Hepatic stellate cell (primary cell): ENCODE measurements at places on chromosomes 3 and 15.

DNA sequence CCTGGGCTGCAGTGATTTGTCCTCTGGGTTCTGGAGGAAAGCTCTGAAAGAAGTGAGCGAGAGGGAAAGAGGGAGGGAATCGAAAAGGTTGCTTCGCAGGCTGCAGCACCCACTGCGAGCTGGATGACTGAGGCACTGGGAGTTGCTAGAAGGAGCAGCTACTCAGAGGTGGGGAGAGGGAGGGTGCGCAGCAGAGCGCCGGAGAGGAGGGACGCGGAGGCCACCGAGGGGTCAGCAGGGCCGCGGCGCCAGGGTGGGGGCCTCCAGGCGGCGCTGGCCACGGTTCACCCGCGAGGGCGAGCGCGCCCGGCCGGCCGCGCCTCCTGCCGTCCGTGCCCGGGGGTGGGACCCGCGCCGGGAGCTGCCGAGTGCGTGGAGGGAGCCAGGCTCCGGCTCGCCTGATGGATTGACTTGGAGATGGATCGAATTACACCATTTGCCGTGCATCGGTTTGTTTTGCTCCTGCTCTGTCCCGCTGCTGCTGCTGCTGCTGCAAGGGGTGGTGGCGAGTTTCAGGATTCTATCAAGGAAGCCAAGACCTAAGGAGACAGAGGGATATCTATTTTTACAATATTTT lies at the start of gene SEMA6D:
SEMA6D (plus strand) TSS at position 470 of the 577 bp plus-strand sequence. CDS start 42,294 bp downstream, outside the sequence.
- peak; percentile 81 for DNase-seq

DNA sequence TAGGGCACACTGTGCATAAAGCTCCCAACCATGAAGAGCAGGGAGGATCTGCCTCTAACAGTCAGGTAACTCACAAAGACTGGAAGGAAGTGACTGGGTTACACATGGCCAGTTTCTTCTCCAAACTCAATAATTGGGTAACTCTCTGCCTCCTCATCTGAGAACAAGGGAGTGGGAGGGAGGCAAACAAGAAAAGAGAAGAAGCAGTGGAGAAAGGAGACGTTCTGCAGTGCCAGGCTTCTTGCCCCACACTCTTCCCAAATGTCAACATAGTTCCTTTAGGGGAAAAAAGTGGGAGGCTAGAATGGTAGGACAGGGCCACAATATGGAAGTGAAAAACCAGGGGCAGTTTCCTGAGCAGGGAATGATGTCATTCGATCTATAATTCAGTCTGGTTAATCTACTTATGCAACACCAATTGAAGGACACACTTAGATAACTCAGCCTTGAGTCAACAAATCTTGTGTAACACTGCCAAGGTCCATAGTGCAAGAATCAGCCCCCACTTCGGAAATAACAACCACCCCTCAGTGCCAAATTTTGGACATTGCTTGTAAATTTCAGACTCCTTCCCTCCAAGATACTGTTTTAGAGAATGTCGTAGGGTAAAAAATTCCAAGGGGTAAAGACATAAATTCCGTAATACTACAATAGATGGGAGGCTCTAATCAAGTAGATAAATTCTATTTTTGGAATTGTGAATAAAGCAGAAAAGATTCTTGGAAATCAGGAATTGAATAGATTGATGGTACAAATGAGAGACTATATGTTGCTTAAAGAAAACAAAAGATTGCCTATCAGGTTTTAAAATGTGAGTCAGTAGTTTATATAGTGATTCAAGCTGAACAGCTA lies 143.0 kb downstream of the LPP start:
- DNase-seq: no peak

DNA sequence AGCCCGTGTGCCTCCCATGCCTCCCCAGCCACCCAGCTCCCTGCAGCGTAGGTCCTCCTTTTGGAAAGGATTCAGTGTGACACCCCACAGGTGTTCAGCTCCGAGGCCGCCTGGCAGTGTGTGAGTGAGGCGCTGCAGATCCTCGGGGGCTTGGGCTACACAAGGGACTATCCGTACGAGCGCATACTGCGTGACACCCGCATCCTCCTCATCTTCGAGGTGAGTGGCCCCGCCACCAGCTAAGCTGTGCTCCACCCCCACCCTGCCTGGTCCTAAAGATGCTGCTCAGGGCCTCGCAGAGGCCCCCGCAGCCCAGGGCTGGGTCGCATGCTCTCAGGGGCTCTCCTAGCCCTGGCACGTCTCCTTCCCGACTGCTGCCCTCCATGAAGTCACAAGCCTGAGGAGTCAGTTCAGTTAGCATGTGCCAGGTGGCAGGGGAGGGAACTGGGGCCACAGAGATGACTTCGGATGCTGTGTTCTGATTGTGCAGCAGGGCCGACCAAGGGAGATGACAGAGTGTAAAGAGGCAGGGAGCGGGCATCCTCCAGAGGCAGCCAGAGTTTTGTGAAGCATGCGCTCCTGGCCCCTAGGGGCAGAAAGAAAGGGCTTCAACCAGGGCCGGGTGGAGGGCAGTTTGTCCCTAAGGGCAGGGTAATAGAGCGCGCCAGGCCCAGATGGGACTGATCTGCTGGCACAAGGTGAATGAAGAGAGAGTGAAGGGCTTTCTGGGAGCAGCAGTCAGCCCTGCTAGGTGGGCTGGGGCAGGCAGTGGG lies 26.8 kb downstream of the ACAD9 start:
- DNase-seq: no peak

- no peak for DNase-seq
These were observed 7.8 kb downstream of the ATP2C1 start for GRCh38 chr3:130901463-130902204.

DNA sequence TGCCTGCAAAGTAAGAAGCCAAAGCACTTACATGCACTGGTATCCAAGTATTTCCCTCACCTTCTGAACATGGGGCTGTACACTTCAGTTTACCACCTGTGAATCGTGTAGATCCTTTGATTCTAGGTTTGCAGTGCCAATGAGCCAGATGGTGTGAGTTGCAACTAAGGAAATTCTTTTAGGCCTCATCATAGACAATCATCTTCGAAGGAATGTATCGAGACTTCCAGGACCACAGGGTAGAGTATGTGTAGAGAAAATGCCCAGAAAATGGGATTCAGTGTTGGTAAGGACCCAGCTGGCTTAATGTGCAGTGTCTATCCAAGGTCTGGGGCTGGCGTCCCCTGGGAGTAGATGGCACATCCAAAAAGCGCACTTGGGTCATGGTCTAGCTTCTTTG lies 323.2 kb upstream of the TPM1 start:
- DNase-seq: peak; percentile 26

- no peak for DNase-seq
These were observed 615.2 kb upstream of the NR2F2 start for GRCh38 chr15:95715116-95715903.

- no peak for DNase-seq
These were observed 9.1 kb downstream of the PLA2G4D start for GRCh38 chr15:42085236-42085605.

- DNase-seq: peak; percentile 6
These were observed 153.5 kb upstream of the GOLIM4 start for GRCh38 chr3:168249205-168249549.

GRCh38 chr3:172355836-172356235 lies 92.4 kb downstream of the GHSR start:
- peak; percentile 47 for DNase-seq

DNA sequence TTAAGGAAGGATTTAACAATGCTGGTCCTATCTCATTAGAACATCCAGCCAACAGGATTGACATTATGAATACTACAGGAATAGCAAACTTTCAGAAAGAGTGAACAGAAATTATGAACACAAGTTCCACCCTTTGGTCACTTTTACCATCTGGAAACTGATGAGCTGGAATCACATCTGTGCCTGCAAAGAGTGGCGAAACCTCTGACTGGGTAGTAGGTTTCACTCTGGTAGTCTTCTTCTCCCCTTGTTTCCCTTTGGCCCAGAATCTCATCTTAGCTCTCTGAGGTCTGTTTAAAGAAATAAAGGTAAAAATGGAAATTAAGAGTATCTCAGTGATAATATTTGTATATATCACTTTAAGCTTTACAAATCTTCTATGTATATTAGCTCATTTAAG lies 73.1 kb downstream of the NR2E3 start:
- no peak for DNase-seq

- DNase-seq: no peak
These were observed 136.0 kb downstream of the VGLL4 start for GRCh38 chr3:11507719-11508118.

DNA sequence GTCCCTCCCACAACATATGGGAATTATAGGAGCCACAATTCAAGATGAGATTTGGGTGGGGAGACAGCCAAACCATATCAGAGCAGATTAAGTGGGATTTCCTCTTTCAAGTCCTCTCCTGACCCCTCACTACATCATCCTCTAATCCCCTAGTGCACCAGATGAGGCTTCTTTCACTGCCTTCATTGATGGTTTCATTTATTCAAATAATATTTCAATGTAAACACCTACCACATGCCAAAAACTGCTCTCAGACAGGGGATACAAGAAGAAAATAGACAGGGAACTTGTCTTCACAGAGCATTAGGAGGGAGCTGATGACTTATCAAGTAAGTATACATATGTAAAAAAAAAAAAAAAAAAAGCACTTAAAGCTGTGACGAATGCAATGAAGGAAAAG lies 180.2 kb downstream of the NTRK3 start:
- no peak for DNase-seq

DNA sequence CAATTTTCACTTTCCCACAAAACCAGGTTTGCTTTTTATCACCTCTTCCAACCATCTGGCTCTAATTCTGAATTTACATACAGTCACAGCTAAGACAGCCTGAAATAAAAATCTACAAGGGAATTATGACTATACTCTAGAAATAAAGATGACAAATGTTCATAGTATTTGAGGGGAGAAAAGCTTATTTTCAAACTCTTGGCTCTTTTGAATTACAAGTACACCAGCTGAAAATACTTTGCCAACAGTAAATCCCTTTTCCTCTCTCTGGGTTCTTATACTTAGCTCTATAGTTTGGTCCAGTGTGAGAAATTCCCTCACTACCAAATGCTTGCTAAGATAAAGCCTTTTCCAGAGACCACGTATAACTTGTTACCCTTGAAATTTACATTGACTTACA lies 1037.9 kb downstream of the ROBO1 start:
- DNase-seq: no peak

- no peak for DNase-seq
These were observed 524.2 kb downstream of the NLGN1 start for GRCh38 chr3:173921732-173922131.

DNA sequence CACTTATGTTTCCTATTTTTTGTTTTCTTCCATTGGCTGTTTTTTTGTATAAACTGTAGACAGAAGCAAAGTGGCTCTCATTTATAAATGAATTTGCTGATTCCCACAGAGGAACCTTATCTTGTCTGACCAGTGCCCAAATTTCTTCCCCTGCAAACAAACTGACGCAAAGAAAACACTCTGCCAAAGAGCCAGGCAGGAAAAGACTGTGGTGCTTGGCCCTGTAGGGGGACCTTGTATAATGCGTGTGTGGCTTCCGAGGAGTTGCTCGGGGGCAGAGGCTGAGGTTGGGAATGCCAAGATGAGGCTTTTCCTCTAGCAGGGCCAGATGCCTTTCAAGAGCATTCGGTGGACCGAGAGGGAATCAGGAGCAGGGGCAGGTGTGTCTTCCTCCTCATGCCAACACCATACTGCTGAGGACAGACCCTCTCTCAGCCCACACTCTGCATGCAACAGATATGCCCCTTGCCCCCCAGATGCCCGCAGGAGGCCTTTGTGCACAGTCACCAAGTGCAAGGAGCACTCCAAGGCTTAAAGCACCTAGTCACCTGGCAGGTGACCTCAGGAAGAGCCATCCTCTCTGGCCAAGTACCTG lies 104.3 kb upstream of the ABHD17C start:
- DNase-seq: no peak
